ENCODE measurements at places on chromosomes 5 and 9.

DNA sequence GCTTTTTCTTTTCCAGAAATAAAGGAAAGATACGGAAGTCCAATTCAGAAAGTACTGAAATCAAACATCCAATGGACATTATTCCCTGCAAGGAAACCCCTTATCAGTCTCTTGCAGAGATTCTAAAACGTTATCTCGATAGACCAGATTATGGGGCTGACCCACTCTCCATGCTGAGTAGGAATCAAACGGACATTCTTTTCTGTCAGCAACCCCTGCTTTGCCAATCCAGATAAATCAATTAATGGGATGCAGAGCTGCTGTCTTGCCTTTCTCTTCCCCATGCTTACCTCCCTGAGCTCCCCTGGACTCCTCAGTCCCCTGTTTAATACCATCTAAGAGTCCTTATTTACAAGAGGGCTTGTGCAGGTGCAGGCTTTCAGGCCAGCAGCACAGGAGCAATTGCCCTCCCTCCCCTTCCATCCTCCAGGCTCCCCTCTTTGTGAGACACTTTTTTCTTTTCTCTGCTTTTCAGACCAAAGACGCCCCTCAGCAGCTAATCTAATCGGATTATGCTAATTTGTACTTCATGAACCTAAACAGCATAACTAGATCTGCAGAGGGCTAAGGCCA, 14.2 kb downstream of the TAL2 start:
- H3K4me1 ChIP-seq: no peaks in the 10 kb centered on the region
- no peaks in the 10 kb centered on the region for H3K27me3 ChIP-seq
- no peak overlapping the region for H3K4me3 ChIP-seq
- H3K36me3 ChIP-seq: no peaks in the 10 kb centered on the region

GRCh38 chr5:45189481-45189880, 380.7 kb downstream of the MRPS30 start:
- H3K4me1 ChIP-seq: no peaks in the 10 kb centered on the region
- no peak overlapping the region for H3K4me3 ChIP-seq
- H3K27me3 ChIP-seq: no peaks in the 10 kb centered on the region
- no peak overlapping the region for H3K27ac ChIP-seq
- no peaks in the 10 kb centered on the region for H3K36me3 ChIP-seq

DNA sequence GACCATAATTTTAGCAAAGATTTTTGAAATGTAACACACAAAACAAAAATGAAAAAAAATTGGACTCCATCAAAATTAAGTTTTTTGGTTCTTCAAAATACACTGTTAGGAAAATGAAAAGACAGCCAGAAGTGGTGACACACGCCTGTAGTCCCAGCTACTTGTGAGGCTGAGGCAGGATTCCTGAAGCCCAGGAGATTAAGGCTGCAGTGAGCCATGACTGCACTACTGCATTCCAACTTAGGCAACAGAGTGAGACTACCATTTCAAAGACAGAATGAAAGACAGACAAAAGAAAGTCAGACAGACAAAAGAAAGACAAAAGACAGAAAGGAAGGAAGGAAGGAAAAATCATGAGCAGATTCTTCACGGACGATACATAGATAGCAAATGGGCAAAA, 7.5 kb downstream of the DIAPH1 start:
- peak overlapping the region; percentile 28 for H3K27ac ChIP-seq
- peaks cover 75% of the 10 kb centered on the region for H3K4me1 ChIP-seq
- H3K36me3 ChIP-seq: peaks cover 47% of the 10 kb centered on the region
- H3K4me3 ChIP-seq: no peak overlapping the region

GRCh38 chr9:134630393-134630790, 11.2 kb upstream of the COL5A1 start:
- H3K27me3 ChIP-seq: no peaks in the 10 kb centered on the region
- no peak overlapping the region for H3K27ac ChIP-seq
- no peak overlapping the region for H3K4me3 ChIP-seq

GRCh38 chr9:70324963-70325362, 66.2 kb downstream of the SMC5 start:
- no peaks in the 10 kb centered on the region for H3K27me3 ChIP-seq
- no peak overlapping the region for H3K4me3 ChIP-seq
- no peak for DNase-seq
- no peak overlapping the region for H3K27ac ChIP-seq
- H3K4me1 ChIP-seq: peaks cover 4% of the 10 kb centered on the region

- H3K36me3 ChIP-seq: no peaks in the 10 kb centered on the region
- DNase-seq: no peak
- H3K4me3 ChIP-seq: no peak overlapping the region
- H3K4me1 ChIP-seq: no peaks in the 10 kb centered on the region
- H3K27ac ChIP-seq: no peak overlapping the region
- H3K27me3 ChIP-seq: peaks cover 22% of the 10 kb centered on the region
These were observed 131.5 kb downstream of the NR6A1 start for GRCh38 chr9:124639637-124640036.

DNA sequence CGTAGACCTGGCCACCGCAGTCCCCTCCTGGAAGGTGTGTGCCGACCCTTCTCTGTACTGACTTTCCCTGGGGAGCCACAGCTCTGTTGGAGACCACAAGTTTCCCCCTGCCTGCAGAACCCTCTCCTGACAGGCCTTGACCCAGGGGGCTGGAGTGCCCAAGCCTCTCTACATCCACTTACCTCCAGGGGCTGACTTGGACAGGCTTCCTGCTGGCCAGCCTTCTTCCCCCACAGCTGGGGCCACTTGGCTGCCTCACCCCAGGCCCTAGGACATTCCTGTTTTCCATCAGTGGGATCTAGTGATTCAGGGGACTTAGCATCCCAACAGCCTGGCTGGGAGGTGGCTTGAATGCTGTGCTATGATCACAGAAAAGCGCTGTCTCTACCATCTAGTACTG, 23.6 kb downstream of the COL15A1 start:
- no peaks in the 10 kb centered on the region for H3K36me3 ChIP-seq
- H3K4me3 ChIP-seq: no peak overlapping the region
- H3K27me3 ChIP-seq: no peaks in the 10 kb centered on the region
- DNase-seq: no peak

DNA sequence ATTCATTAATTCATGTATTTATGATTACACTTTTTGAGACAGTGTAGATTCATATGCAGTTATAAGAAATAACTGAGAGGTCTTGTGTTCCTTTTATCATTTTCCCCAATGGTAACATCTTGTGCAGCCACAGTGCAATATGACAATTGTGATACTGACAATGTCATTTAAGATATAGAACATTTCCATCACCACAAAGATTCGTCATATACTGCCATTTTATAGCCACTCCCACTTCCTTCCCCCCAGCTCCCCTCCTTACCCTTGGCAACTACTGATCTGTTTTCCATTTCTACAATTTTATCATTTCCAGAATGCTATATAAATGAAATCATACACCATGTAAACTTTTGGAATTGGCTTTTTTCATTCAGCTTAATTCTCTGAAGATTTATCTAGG, 53.8 kb downstream of the NR2F1 start:
- H3K36me3 ChIP-seq: no peaks in the 10 kb centered on the region
- H3K27me3 ChIP-seq: no peaks in the 10 kb centered on the region

GRCh38 chr9:32340361-32340760, 44.1 kb upstream of the ACO1 start:
- H3K4me3 ChIP-seq: no peak overlapping the region
- no peak for DNase-seq
- H3K27me3 ChIP-seq: no peaks in the 10 kb centered on the region
- H3K36me3 ChIP-seq: no peaks in the 10 kb centered on the region

DNA sequence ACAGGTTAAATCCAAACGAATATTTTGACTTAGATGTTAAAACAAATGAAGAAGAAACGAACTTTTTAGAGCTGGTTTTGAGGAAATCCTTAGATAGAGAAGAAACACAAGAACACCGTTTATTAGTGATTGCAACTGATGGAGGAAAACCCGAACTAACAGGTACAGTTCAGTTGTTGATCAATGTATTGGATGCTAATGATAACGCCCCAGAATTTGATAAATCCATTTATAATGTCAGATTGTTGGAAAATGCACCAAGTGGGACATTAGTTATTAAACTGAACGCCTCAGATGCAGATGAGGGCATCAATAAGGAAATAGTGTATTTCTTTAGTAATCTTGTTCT, 842 bp downstream of the PCDHA5 start:
- no peak for DNase-seq
- H3K27ac ChIP-seq: no peak overlapping the region
- H3K36me3 ChIP-seq: peaks cover 7% of the 10 kb centered on the region
- H3K4me1 ChIP-seq: no peaks in the 10 kb centered on the region
- peaks cover 30% of the 10 kb centered on the region for H3K27me3 ChIP-seq
- no peak overlapping the region for H3K4me3 ChIP-seq

DNA sequence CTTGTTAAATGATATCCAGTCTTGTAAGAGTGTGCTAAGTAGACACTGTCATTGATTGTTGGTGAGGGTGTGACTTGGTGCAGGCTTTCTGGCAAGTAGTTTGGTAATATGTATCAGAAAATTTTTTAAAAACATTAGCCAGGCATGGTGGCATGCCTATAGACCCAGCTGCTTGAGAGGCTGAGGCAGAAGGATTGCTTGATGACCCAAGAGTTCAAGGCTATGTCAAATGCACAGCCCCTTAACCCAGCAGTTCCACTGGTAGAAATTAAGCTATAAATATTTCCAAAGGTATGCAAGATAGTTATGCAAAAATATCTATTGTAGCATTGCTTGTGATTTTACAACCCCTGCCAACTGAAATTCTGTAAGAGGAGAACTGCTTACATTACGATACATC, 24.2 kb downstream of the ZBTB43 start:
- peaks cover 33% of the 10 kb centered on the region for H3K36me3 ChIP-seq
- H3K27ac ChIP-seq: no peak overlapping the region
- no peaks in the 10 kb centered on the region for H3K27me3 ChIP-seq
- DNase-seq: no peak
- H3K4me1 ChIP-seq: peaks cover 25% of the 10 kb centered on the region

All from activated naive CD8-positive, alpha-beta T cell treated with anti-CD3 and anti-CD28 coated beads for 36 hours (primary cell).